ENCODE measurements at places on chromosomes 4 and X.

DNA sequence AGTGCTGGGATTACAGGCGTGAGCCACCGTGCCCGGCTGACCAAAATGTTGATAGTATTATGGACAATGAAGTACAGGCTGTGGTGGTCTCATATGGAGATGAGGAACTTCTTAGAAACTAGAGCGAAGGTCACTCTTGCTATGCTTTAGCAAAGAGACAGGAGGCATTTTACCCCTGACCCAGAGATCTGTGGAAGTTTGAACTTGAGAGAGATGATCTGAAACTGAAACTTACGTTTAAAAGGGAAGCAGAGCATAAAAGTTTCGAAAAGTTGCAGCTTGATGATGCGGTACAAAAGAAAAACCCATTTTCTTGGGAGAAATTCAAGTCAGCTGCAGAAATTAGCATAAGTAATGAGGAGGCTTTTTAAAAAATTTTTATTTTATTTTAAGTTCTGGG is 8.5 kb upstream of the CTAG2 start:
- DNase-seq, result no peak

DNA sequence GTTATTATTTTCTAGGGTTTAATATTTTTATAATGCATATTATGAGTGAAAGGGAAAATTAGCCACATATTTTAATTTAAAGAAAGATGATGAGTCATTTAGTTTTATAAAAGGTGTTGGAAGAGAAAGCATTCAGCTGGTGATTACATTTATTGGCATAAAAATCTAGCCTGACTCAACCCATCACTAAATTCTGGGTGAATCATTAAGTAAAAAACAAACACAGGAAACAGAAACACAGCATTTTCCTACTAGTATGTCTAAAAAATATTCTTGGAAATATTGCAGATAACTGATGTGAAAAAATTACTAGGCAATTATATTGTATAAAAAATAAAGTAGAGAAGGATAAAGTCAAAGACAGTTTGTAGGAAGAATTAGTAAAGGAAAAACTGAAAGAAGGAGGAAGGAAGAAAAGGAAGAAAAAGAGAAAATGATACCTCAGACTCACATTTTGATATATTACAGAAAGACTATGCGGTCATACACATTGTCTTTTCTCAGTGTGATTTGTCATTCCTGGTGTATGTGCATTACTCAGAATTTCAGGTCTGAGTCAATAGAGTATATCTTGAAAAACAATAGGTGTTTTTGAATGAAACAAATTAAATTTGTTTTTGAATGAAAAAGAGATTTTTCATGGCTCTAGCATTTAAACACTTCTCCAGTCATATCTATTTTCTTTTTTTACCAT is 48.0 kb upstream of the SPOCK3 start:
- no peak for DNase-seq

GRCh38 chrX:110406822-110407221 is 48.2 kb downstream of the RTL9 start:
- DNase-seq, result no peak

GRCh38 chrX:101383679-101384205 is 2.2 kb downstream of the BTK start:
- DNase-seq, result no peak

DNA sequence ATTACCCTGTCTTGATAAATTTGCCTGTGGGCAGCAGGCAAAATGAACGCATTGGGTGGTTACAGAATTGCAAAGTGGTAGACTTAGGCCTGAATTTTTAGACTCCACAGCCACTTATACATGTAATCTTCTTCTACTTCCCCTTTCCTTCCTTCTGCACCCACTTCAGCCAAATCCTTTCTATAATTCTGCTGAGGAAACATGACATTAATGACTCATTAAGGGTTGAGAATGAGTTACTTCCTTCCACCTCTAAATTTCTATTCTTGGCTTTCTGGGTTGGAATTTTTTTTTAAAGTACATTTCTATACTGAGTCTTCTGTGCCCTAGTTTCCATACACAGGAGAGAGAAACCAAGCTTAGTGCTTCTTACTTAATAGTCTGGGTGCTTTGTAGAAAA is 10.1 kb downstream of the PAPSS1 start:
- DNase-seq, result no peak

DNA sequence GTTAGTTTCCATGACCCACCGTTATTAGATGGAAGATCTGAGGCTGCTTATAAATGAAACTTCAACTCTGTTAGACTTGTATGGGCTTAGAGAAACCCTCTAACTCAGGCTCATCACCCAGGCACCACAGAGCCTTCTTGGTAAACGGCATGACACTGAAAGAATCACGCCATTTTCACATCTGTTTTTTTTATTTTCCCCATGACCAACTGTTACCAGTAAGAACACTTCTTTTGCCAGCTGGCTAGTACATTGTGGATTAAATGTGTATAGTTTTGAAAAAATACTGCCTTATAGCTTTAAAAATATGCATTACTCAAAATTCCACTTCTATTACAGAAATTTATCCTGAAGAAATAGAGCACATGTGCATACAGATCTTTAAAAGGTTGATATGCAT is 48.0 kb upstream of the APELA start:
- DNase-seq, result no peak

DNA sequence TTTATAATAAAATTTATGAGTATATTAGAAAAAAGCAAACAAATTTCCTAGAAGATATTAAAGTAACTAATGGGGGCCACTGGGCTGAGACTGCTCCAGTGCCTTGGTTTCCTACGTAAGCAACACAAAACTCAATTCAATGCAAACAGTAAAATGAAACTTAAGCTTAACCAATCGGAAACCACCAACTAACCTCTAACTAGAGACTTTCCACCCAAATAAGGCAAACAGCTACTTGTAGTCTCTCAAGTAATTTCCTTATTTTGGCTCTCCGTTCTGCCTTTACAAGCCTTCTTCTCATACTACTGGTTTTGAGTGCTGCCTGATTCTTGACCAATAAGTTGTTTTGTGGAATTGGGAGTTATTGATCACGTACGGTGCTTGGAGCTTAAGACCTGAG is 167.3 kb upstream of the VEGFC start:
- DNase-seq, result no peak
